Activated CD8-positive, alpha-beta T cell treated with anti-CD3 and anti-CD28 coated beads for 36 hours (primary cell): ENCODE measurements at places on chromosomes 7 and 10. TPM values are rescaled to one million over a fixed set of nuclear protein-coding genes. Genes with fewer than 3 reads are reported as not detected.

MKX gene
- 0.81 TPM for total RNA-seq

- DNase-seq, result peak; percentile 72
Observed at GRCh38 chr7:2680792-2681490, 7.1 kb upstream of the AMZ1 start.

FMC1 gene
- 9.9 TPM for total RNA-seq

GRCh38 chr7:90758933-90759562 lies 162.9 kb downstream of the CDK14 start:
- no peak for DNase-seq

DUSP5 gene
- total RNA-seq, result 49.4 TPM
